ENCODE measurements at places on chromosomes 5 and 9.

DNA sequence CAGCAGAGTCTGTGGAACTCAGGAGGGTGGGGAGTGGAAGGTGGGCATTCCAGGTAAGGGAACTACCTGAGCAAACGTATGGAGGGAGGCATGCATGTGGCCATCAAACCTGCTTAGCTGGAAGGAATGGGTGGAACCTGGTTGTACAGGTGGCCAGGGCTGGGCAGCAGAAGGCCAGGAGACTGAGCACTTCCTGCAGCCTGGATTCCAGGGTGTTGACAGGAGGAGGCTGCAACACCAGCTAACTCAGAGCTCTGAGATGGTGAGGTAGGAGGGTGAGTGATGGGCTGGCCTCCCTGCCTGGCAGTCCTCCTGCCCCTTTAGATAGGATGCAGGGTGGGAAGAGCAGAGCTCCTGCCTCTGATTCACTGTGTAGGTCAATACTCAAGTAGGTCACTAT, 92.5 kb upstream of the CPEB4 start:
- DNase-seq: peak; percentile 53

DNA sequence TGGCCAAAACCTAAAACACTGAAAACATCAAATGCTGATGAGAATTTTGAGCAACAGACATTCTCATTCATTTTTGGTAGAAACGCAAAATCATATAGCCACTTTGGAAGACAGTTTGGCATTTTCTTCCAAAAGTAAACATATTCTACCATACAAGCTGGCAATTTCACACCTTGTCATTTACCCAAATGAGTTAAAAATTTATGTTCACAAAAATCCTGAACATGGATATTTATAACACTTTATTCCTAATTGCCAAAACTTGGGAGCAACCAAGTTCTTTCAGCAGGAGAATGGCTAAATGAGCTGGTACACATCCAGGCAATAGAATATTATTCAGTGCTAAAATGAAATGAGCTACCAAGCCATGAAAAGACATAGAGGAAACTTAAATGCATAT, 1270.1 kb upstream of the ACO1 start:
- no peak for DNase-seq

DNA sequence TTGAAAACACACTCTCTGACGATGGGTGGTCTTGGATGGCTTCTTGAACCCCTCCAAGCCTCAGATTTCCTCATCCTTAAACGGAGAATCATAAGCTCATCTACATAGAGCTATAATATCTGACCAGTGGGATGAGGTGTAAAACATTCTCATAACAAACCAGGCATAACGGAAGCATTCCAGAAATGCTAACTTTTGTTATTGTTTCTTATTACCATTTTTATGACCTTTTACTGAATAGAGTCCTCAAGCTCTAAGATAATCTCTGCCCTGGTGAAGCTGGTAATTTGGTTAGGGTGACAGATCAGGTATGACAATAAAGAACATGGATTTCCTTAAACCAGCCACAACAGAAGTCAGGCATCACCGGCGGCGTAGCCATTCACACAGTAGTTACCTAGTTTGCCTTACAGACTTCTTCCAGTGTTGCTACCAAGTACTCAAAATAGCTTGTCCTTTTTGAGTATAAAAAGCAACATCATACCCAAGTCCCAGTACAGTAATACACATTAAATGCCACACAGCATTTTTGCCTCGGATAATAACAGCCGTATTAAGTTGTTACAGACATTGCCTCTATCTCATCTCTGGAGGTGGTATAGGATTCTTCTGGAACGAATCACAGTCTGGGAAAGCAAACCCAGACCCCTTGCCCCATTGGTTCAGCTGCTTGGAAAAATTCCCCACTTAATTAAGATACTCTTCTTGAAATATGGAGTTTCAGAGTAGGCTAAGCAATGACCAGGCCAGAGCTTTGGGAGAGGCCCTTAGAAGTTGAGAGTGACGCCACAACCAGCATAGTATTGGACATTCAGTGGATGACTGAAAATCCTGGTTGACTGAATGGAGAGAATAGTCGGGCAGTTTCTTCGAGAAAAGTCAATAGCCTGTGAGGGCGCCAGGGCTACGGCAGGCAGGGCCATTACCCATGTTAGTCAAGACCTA, 252.5 kb downstream of the SLIT3 start:
- no peak for DNase-seq

- no peak for DNase-seq
These were observed 468.5 kb downstream of the TAF11L14 start for GRCh38 chr5:18102733-18103132.

Measured in transverse colon (tissue), 4 donors.